ENCODE measurements at places on chromosomes 2 and 18. TPM values are rescaled to one million over a fixed set of nuclear protein-coding genes. Genes with fewer than 3 reads are reported as not detected.

The RAB31 gene
- 12.0 TPM for total RNA-seq

The CBLN2 gene
- total RNA-seq = 0.42 TPM

The DPP10 gene
- not detected for total RNA-seq

The ERFE gene
- not detected for total RNA-seq

The RNF144A gene
- total RNA-seq = 20.4 TPM

The MYO7B gene
- 4.3 TPM for total RNA-seq

The LAMA3 gene
- total RNA-seq = 233 TPM

DNA sequence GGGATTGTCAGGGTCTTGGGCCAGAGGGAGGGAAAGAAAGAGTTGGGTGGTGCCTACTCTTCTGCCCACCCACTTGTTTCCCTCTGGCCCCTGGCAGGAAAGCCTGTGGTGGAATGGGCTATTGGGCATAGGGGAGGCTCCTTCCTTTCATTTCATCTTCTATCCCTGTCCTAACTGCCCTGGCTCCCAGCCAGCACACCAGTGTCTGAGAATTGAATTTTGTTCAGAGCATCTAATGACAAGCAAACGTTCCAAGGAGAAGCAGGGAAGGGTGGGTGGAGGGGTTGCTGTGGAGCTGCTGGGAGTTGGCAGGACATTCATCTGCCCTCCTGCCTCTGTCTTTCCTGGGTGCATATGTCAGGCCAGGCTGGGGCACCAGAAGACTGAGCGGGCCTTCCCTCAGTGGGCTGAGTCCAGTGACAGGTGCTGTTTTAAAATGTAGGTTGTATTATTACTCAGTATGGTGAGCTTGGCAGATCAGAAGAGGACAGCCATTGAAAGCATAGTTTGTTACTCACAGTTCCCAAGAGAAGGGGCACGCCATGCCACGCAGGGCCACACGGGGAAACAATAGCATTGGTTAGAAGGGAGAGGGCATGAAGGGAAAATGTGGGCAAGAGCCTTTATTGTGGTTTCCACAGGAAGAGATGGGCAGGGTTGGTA lies 171.9 kb downstream of the ACOXL start:
- no peak for DNase-seq
- no peak overlapping the region for H3K27ac ChIP-seq
- no peak overlapping the region for H3K4me3 ChIP-seq

DNA sequence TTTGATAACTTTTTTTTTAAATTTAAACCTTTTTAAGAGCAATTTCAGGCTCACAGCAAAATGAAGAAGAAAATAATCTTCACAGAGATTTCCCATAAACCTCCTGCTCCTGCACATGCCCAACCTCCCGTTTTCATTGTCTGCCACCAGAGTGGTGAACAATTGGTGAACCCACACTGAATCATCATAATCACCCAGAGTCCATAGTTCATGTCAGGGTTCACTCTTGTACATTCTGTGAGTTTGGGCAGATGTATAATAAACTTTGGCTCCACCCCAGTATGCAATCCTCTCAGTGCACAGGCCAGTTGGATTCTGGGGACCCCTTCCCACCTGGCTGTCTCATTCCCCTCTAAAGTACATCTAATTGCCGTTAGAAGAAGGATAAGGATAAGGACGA lies 24.4 kb downstream of the C18orf54 start:
- no peaks in the 10 kb centered on the region for H3K27me3 ChIP-seq
- H3K4me1 ChIP-seq = no peaks in the 10 kb centered on the region
- H3K4me3 ChIP-seq = no peak overlapping the region
- DNase-seq = no peak
- H3K27ac ChIP-seq = no peak overlapping the region
- H3K36me3 ChIP-seq = no peaks in the 10 kb centered on the region

GRCh38 chr18:37864122-37864521 lies 298.5 kb upstream of the CELF4 start:
- H3K4me1 ChIP-seq = no peaks in the 10 kb centered on the region
- no peak overlapping the region for H3K27ac ChIP-seq
- H3K36me3 ChIP-seq = no peaks in the 10 kb centered on the region
- H3K27me3 ChIP-seq = no peaks in the 10 kb centered on the region
- no peak overlapping the region for H3K4me3 ChIP-seq
- DNase-seq = no peak

GRCh38 chr2:66441581-66442320 lies 6.8 kb downstream of the MEIS1 start:
- H3K36me3 ChIP-seq = peaks cover 21% of the 10 kb centered on the region
- H3K27ac ChIP-seq = no peak overlapping the region
- peaks cover 19% of the 10 kb centered on the region for H3K4me1 ChIP-seq
- H3K27me3 ChIP-seq = peaks cover 17% of the 10 kb centered on the region
- peak overlapping the region; percentile 84 for H3K4me3 ChIP-seq
- no peak for DNase-seq

- no peak overlapping the region for H3K27ac ChIP-seq
- no peaks in the 10 kb centered on the region for H3K36me3 ChIP-seq
- H3K4me3 ChIP-seq = no peak overlapping the region
- H3K4me1 ChIP-seq = peaks cover 46% of the 10 kb centered on the region
- H3K27me3 ChIP-seq = peaks cover 100% of the 10 kb centered on the region
These were observed 2.5 kb downstream of the DLX1 start for GRCh38 chr2:172087780-172088244.

GRCh38 chr2:207142461-207142860 lies 23.3 kb downstream of the KLF7 start:
- H3K27me3 ChIP-seq = no peaks in the 10 kb centered on the region
- DNase-seq = no peak
- H3K4me1 ChIP-seq = peaks cover 51% of the 10 kb centered on the region
- H3K36me3 ChIP-seq = no peaks in the 10 kb centered on the region
- H3K4me3 ChIP-seq = no peak overlapping the region

DNA sequence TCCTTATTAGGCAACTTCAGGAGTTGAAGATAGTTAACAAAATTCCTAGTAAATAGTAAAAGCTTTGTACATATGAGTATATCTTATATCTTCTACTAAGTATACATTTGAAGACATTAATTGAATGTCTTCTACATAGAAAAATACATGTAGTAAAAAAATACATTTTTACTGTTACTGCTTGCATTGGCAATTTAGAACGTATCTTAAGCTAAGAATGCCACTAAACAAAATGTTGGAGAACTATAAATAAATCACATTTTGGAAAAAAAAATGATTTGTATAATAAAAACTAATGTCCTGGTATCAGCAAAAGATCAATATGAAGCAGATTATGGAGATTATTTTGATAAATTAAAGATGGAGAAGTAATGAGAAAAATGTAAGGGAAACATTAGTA lies 434.2 kb upstream of the SLC8A1 start:
- DNase-seq = no peak
- no peaks in the 10 kb centered on the region for H3K4me1 ChIP-seq
- H3K27me3 ChIP-seq = no peaks in the 10 kb centered on the region
- no peak overlapping the region for H3K27ac ChIP-seq
- no peak overlapping the region for H3K4me3 ChIP-seq

- H3K27me3 ChIP-seq = no peaks in the 10 kb centered on the region
- no peak overlapping the region for H3K4me3 ChIP-seq
- H3K36me3 ChIP-seq = no peaks in the 10 kb centered on the region
- no peaks in the 10 kb centered on the region for H3K4me1 ChIP-seq
- DNase-seq = no peak
These were observed 75.4 kb upstream of the ST6GAL2 start for GRCh38 chr2:106961328-106961727.

DNA sequence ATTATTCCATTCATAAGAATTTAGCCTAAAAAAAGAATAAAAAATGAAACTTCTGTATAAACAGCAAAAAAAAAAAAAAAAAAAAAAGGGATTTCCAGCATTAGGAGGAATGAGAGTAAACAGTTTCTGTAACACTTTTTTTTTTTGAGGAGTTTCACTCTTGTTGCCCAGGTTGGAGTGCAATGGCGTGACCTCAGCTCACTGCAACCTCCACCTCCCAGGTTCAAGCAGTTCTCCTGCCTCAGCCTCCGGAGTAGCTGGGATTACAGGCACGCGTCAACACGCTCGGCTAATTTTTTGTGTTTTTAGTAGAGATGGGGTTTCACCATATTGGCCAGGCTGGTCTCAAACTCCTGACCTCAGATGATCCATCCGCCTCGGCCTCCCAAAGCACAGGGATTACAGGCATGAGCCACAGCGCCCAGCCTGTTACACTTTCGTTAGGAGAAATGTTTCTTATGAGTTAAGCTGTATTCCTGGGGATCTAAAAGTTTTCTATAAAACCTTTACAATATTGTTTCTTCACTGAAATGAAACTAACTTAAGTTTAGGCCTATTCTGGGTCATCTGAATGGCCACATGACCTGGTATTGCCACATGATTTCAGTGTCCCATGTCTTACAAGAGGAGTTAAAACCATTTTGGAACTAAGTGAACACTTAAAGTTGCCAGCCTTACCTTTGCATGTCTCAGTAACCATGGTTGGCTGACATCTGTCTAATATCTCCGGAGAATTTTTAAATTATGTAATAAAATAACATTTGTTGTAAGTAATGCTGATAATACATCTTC lies 17.5 kb downstream of the SMAD2 start:
- H3K4me1 ChIP-seq = peaks cover 19% of the 10 kb centered on the region
- H3K4me3 ChIP-seq = no peak overlapping the region
- no peaks in the 10 kb centered on the region for H3K27me3 ChIP-seq
- no peak overlapping the region for H3K27ac ChIP-seq
- DNase-seq = no peak

- H3K4me3 ChIP-seq = no peak overlapping the region
- H3K27me3 ChIP-seq = no peaks in the 10 kb centered on the region
- H3K36me3 ChIP-seq = peaks cover 3% of the 10 kb centered on the region
These were observed 36.8 kb upstream of the C2orf74 start for GRCh38 chr2:61125123-61125710.

GRCh38 chr2:6919901-6920742 lies 2.9 kb downstream of the RNF144A start:
- peaks cover 30% of the 10 kb centered on the region for H3K4me1 ChIP-seq
- no peaks in the 10 kb centered on the region for H3K27me3 ChIP-seq
- H3K4me3 ChIP-seq = no peak overlapping the region
- H3K36me3 ChIP-seq = no peaks in the 10 kb centered on the region

GRCh38 chr2:45872211-45872610 lies 220.7 kb downstream of the PRKCE start:
- no peaks in the 10 kb centered on the region for H3K36me3 ChIP-seq
- DNase-seq = no peak
- H3K27me3 ChIP-seq = no peaks in the 10 kb centered on the region
- H3K4me1 ChIP-seq = peaks cover 15% of the 10 kb centered on the region
- no peak overlapping the region for H3K4me3 ChIP-seq

GRCh38 chr2:216315802-216316603 lies 56.3 kb downstream of the MARCHF4 start:
- H3K27ac ChIP-seq = no peak overlapping the region
- no peak for DNase-seq

- no peak overlapping the region for H3K27ac ChIP-seq
- DNase-seq = no peak
- no peak overlapping the region for H3K4me3 ChIP-seq
- H3K27me3 ChIP-seq = no peaks in the 10 kb centered on the region
- no peaks in the 10 kb centered on the region for H3K4me1 ChIP-seq
- H3K36me3 ChIP-seq = no peaks in the 10 kb centered on the region
These were observed 330.8 kb downstream of the TXNL1 start for GRCh38 chr18:56307354-56308170.

GRCh38 chr2:122156176-122156890 lies 400.9 kb downstream of the TSN start:
- H3K27ac ChIP-seq = no peak overlapping the region
- no peaks in the 10 kb centered on the region for H3K27me3 ChIP-seq
- H3K36me3 ChIP-seq = no peaks in the 10 kb centered on the region
- H3K4me1 ChIP-seq = no peaks in the 10 kb centered on the region

GRCh38 chr2:63902149-63902548 lies 60.5 kb downstream of the UGP2 start:
- H3K27ac ChIP-seq = no peak overlapping the region
- no peak for DNase-seq
- no peaks in the 10 kb centered on the region for H3K27me3 ChIP-seq
- no peaks in the 10 kb centered on the region for H3K4me1 ChIP-seq
- peaks cover 64% of the 10 kb centered on the region for H3K36me3 ChIP-seq
- no peak overlapping the region for H3K4me3 ChIP-seq

DNA sequence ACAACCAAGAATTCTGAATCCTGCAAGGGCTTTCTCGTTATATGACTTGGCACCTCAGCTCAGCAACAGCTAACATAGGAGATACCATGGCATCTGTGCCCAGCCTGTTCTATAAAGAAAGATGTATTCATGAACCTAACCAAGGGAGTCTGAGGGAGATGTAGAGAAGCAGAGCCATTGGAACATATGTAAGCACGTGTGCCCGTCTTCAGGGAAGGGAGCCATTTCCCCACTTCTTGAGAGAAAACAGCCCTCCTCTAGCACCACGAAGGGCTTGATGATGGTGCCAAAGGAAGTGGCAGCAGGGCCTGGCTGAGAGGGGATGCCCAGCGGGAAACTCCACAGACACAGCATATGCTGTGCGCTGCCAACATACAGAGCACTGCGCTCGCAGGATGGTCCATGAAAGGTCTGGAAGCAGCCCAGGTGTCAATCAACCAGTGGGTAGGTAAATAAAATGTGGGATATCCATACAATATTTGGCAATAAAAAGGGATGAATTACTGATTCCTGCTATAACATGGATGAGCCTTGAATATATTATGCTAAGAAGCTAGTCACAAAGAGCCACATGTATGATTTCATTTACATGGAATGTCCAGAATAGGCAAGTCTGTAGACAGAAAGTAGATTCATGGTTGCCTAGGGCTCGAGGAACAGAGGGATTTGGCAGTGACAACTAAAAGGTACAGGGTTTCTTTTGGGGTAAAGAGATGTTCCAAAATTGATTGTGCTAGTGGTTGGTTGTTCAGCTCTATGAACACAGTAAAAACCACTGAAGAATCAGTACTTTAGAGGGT lies 16.1 kb downstream of the TMEM247 start:
- no peak for DNase-seq
- no peaks in the 10 kb centered on the region for H3K36me3 ChIP-seq
- H3K4me3 ChIP-seq = no peak overlapping the region
- peaks cover 15% of the 10 kb centered on the region for H3K4me1 ChIP-seq
- no peak overlapping the region for H3K27ac ChIP-seq

GRCh38 chr2:70226781-70227180 lies 21.6 kb downstream of the TIA1 start:
- no peak overlapping the region for H3K4me3 ChIP-seq
- no peaks in the 10 kb centered on the region for H3K4me1 ChIP-seq
- H3K36me3 ChIP-seq = peaks cover 86% of the 10 kb centered on the region
- no peaks in the 10 kb centered on the region for H3K27me3 ChIP-seq
- DNase-seq = no peak
- no peak overlapping the region for H3K27ac ChIP-seq

- H3K4me3 ChIP-seq = no peak overlapping the region
- H3K27ac ChIP-seq = no peak overlapping the region
- H3K36me3 ChIP-seq = peaks cover 4% of the 10 kb centered on the region
- no peak for DNase-seq
These were observed 94.4 kb downstream of the FANCL start for GRCh38 chr2:58146707-58147106.

DNA sequence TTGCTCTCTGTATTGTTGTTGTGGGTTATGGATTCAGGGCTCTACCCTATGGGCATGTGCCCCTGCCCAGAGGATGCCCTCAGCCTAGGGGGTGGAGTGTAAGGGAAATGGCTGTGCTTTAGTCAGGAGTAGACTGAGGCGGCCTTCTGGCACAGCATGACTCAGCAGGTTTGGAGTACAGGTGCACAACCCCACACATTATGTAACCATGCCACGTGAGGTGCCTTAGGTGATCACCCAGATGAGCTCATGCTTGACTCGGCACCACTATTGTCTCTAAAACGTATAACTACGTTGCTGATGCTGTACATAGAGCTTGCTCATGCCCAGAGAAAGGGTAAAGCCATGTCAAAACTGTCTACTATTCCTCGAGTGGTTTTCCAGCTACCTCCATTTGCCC lies 48.3 kb upstream of the ZC3H15 start:
- no peak overlapping the region for H3K27ac ChIP-seq
- no peak overlapping the region for H3K4me3 ChIP-seq
- no peaks in the 10 kb centered on the region for H3K4me1 ChIP-seq
- H3K36me3 ChIP-seq = peaks cover 6% of the 10 kb centered on the region

All from suprapubic skin (tissue), 4 donors.